Foreskin keratinocyte (primary cell): ENCODE measurements at places on chromosomes 13 and 19.

GRCh38 chr19:28322945-28323344 lies 890.0 kb downstream of the UQCRFS1 start:
- no peak for DNase-seq

- DNase-seq, result no peak
Observed at GRCh38 chr13:80363890-80364503, 23.1 kb upstream of the SPRY2 start.

DNA sequence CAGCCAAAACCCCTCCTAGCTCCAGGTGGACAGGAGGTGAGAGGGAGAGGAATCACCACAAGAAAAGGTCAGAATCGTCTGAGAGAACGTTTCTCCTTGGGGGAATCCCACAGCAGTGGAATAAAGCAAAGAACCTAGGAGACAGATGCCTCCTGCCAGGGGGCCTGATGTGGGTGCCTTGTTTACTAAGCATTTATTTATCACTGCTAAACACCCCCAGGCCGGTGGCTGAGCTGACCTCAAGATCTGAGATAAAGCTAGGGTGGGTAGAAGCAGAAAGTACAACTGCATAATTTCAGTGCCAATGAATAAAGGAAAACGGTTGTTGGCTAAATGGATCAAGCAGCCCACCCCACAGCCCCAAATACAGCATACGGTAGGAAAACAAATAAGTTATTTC lies 33.9 kb upstream of the ATP11A start:
- DNase-seq, result no peak

GRCh38 chr13:24822640-24823039 lies 58.7 kb downstream of the RNF17 start:
- DNase-seq, result no peak

- no peak for DNase-seq
Observed at GRCh38 chr19:12952488-12953137, 4.4 kb downstream of the GADD45GIP1 start.

DNA sequence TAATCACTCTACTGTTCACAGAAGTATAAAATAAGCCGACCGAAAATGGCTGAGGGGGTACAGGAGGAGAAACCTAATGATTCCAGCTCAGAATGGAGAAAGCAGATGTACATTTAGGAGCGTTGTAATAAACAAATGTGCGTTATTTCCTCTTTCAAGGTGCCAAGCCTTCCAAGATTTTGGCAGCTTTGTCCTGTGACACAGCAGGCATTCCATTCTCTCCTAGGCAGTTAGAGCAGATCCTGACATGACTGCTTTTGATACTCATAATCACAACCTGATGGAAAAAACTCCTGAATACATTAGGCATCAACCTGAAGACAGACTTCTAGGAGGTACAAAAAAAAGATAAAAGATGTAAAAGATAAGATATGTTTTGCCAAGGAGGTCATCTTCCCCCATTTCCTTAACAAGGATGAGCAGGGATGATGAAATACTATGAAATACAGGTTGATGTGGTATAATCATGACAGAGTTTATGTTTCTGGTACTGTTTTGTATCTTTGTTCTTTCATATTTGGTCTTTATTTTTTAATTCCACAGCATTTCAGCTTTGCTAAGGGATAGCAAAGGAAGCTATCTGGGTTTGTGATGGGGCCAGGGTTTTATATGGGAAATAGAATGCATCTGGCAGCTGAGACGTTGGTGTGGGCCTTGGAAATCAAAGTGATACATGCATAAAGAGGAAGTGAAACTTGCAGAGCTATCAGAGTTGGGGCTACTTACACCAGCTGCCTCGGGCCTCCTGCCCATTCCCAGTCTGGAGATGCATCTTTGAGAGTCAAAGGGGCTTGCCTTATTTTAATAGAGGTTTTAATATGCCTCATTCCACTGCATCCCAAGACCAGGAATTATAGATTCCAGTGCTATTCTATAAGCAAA lies 222.5 kb downstream of the OXGR1 start:
- peak; percentile 38 for DNase-seq

- DNase-seq, result no peak
Observed at GRCh38 chr13:108342369-108343289, 73.1 kb downstream of the TNFSF13B start.

- no peak for DNase-seq
Observed at GRCh38 chr13:20301403-20302071, 69.4 kb upstream of the GJB6 start.

DNA sequence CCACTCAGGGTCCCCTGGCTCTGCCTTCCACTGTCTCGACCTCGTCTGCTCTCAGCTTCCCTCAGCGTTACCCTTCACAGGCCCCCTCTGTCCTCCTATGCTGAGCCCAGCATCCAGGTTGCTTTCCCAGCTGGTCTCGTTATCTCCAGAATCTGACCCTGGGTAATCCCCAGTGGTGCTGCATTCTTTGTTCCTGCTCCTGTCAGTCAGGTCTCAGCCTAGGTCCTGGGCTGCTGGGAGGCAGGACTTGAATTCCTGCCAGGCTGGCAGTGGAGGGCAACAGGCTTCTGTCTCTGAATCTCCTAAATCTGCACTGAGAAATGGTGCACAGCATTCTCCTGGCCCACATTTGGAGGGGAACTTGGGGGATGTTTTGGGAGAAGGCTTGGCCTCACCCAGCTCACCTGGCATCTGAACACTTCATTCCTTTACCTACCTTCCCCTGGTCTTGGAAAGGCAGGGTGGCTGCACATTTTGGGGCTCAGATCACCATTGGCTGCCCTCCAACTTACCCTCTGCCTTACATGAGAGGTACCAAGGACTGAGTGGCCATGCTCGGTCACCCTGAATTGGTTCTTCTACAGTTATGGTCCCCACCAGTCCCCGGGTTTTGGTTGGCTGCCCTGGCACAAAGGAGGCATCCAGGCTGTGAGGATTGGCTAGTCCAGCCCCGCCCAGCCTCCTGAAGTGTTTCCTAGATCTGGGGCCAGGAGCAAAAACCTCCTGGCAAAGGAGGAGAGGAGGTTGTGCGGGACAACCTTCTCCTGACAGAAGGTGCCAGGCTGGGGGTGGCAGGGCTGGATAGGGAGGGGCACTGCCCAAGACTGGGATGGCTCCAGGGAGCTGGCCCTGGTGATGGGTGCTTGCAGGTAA lies at the start of gene CYP4F8:
Gene CYP4F8, plus strand, starts transcription at position 712 of the 873 bp plus-strand sequence. CDS start 399 bp downstream, outside the sequence.
- DNase-seq, result no peak

DNA sequence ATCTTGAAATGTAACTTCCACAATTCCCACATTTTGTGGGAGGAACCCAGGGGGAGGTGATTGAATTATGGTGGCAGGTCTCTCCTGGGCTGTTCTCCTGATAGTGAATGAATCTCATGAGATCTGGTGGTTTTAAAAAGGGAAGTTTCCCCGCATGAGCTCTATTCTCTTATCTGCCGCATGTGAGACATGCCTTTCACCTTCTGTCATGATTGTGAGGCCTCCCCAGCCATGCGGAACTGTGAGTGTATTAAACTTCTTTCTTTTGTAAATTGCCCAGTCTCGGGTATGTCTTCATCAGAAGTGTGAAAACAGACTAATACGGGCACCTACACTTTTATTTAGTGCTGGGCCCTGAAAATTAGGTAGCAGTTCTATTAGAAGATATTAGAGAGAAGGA lies 45.8 kb downstream of the TNFSF13B start:
- DNase-seq, result no peak

GRCh38 chr13:109727251-109727650 lies 59.1 kb downstream of the IRS2 start:
- no peak for DNase-seq

DNA sequence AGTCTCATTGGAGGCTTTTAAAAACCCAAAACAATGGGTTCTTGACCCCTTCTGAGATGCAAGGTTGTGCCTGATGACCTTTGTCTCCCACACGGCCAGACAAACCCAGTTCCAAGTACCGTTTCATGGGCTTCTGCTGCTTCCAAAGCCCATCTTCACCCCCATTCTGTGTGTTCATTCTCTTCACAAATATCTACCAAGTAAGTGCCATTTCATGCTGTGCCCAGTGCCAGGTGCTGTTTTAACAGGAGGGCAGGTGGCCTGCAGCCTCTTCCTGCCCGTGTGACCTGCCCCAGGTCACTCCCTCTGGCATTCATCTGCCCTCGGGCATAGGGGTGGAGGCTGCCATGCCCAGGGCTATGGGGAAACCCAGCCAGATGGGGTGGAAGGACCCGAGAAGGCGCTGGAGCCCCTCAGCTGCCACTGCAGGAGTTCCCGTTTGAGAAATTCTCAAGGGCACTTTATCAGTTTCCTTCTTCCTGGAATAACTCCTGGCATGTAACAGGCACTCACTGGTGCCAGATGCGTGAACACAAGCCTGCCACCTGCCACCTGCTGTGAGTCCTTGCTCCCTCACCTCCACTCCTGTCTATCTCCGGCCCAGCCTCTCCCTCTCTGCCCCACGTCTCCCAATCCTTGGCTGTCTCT lies 12.5 kb downstream of the CAPN12 start:
- DNase-seq, result no peak

DNA sequence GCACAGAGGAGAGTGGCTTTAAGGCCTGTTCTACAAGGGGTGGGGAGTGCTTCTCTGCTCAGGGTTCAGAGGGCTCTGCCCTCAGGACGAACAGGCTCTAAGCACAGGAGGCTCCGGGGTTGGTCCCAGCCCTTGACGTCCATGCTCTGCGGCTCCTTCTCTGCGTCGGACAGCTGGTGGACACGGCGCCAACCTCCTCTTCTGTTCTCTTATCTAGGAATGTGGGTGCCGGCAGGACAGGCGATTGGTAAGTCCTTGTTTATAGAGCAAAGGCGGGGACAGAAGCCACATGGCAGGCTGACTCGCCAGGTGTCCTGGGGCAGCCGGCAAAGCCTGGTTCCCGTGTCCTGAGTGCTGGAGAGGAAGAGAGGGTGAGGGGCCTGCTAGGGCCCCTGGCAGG lies 8.4 kb upstream of the RPS15 start:
- DNase-seq, result no peak

DNA sequence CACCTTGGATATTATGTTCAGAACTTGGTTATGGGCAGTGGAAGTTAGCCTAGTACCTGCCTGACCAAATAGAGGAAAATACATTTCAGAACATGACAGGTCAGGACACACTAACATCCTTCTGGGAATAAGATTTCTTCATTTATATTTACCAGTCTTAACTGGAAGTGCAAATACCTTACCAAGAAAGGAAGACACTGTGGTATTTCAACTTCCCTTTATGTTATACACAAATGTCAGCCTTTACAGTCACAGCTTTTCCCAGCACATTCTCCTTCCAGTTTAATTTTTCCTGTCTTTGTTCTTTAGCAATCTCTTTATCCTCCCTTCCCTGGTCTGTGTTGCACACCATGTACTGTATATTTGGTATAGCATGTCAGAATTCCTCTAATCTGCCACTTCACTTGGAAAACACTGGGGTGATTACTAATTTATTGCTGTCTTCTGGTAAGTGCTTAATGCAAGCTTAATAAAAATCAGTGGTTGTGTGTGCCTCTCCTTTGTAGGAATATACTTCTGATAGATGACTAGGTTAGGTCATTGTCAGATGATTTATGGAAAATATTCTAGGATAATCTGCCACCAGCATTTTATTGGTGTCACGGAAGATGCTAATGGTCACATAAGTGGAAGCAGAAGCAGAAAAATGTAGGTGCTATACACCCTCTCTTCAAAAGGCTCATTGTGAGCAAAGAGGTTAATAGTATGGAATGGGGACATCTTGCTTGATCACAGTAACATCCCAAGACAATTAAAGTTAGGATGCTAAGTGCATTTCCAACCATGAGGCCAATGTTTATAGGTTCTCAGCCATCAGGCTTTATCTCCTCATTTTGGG lies 124.3 kb upstream of the STARD13 start:
- no peak for DNase-seq

DNA sequence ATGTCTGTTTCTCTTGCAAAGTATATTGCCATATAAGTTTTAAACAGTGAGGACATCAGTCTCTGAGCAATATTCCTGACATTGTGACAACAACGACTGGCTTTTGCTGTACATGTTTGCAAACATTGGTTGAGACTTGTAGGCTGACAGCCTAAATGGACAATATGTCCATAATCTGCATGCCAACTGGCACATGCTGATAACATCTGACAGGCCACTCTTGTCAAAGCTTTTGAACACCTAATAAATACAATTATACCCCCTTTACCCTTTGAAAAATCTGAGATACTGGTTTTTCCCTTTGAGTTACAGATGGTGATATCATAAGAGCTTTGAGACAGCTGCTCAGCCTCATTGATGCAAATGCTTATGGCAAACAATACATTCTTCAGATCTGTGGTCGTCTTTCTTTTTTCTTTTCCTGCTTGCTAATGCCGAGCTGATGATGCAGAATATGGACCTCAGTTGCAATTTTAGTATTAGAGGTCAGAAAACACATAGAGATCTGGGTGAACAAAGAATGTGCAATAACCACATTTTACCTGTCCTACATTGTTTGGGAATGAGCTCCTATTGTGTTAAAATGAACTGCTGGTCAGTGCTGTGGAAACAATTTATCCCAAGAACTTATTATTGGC lies 114.9 kb downstream of the RFC3 start:
- peak; percentile 50 for DNase-seq

GRCh38 chr19:14407605-14408484 lies 11.3 kb downstream of the DDX39A start:
- DNase-seq, result no peak

DNA sequence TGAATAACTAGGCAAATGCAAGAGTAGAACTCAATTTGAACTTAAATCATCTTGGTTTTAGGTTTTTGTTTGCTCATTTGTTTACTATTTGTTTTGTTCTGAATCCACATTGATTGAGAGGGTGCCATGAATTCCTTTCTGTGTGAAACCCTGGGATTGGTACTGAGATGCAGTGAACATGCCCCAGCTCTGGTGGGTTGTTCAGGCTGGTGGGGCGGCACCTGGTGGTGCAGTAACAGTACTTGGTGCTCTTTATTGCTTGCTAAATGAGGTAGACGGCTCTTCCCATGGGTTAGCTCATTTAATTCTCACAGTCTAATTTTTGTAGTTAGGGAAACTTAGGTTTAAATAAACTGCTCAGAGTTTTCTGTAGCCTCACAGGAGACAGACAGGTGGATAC lies 48.4 kb downstream of the WASF3 start:
- no peak for DNase-seq

- peak; percentile 62 for DNase-seq
Observed at GRCh38 chr13:47945738-47946137, 55.3 kb downstream of the SUCLA2 start.

DNA sequence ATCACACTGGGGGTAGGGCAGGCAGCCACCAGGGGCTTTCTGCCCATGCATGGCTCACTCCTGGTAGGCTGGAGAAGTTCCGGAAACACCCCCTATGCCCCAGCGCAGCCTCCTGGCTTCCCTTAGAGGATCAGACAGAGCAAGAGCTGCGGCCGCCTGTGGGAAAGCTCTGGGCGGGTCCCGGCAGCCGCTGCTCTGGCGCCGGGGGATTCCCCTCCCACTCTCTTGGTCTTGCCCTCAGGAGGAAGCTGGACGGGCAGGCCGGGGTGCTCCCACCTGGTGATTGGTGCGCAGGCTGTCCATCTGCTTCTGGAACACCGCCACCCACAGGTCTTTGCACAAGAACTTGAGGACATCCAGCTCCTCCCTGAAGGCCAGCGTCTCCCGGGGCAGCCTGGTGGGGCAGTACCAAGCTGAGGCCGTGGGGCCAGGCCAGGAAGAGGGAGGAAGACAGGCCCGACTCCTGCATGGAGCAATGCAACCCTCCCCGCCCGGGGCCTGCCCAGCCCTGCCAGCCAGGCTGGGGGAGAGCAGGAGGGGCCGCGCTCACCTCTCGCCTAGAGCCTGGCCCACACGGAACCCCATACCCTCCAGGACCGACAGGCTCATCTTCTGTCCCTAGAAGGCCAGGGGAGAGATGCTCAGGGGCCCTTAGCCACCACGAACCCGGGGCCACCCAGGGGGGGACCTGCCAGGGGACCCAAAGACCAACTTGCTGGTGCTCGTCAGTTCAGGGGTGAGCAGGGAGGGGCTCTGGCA lies 4.0 kb upstream of the NKPD1 start:
- DNase-seq, result peak; percentile 44

GRCh38 chr13:34765446-34766180 lies 176.5 kb upstream of the NBEA start:
- no peak for DNase-seq

- no peak for DNase-seq
Observed at GRCh38 chr13:113646921-113647340, 11.1 kb downstream of the ATP4B start.
